ENCODE measurements at places on chromosomes 11 and 22.

- peak; percentile 43 for DNase-seq
Observed at GRCh38 chr22:36252754-36253522, at the start of gene APOL1. Gene APOL1, plus strand, starts transcription at chr22:36253133. Its CDS starts 1,823 bp downstream, at chr22:36254956.

- DNase-seq, result no peak
Observed at GRCh38 chr11:107337917-107338316, 119.7 kb downstream of the CWF19L2 start.

DNA sequence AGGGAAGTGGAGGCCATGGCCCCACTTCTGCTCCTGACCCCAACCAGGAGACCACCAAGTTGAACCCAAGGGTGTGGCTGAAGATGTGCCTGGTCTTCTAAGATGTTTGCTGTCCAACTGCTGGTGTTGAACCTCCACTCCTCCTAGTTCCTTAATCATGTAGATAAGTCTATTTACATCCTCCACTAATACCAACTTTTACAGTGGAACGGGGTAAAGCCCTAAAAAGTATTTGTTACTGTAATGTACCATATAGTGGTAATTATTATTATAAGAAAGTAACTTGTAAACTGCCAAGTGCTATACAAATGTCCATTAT lies 19.0 kb upstream of the RASSF10 start:
- no peak for DNase-seq

- DNase-seq, result no peak
Observed at GRCh38 chr11:85167038-85167437, 460.1 kb downstream of the DLG2 start.

- no peak for DNase-seq
Observed at GRCh38 chr11:27370374-27370773, 7.4 kb upstream of the CCDC34 start.
